ENCODE measurements at places on chromosomes 7 and 10.

DNA sequence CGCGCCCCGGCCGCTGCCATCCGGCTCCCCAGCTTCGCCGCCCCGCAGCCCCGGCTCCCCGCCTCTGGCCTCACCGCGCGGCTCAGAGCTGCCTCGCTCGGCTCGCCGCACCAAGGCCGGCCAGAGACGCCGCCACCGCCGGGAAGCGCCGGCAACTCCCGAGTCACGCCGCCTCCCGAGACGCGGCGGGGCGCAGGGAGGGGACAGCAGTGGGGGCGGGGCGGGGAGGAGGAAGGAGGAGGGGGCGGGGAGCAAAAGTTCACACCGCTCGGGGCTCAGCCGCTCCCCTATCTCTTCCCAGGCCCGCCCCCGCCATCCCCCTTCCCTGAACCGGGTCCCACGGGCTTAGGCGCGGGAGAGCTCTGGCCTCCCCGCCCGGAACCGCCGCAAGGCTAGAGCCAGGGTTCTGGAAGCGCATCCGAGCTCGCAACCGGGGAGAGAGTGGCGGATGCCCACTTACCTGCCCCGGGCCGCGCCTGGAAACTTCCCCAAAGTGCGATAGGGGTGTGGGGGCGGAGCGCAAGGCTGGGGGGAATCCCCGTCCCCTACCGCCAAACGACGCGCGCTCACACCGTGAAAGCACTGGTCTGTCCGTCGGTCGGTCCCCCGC, 1.0 kb downstream of the CHST15 start:
- no peak for DNase-seq

DNA sequence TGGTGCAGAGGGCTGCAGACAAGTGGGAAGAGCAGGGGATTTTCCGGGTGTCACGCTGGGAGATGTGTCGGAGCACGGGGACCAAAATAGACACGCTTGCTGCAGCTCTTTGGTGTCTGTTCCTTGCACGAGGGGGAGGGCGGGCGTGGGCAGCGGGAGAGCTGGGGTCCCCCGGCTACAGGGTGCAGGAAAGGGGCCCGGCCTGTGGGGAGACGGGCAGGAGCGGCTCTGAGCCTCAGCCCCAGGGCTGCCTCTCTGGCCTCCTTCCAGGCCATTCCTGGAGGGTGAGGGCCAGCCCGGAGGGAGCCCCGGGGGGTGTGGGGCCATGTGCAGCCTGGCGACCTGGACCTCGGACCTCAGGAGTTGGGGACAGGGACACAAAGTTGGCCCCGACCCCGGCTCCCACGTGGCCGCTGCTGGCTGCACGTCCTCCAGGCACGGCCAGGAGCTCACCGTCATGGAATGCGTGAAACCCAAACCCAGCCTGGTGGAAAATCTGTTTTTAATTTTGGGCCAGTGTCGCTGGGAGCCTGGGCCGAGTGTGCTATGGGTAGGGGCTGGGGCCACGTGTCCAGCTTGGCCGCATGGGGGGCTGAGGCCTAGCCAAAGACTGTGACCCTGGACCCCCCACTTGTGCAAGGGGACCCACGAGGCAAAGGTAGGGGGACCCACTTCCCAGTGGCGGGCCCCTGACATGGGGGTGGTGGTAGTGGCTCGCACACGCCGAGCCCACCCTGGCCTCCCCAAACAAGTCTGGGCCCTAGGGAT, 6.6 kb downstream of the TTYH3 start:
- no peak for DNase-seq

- DNase-seq: no peak
Observed at GRCh38 chr10:125165584-125166573, 5.5 kb upstream of the CTBP2 start.

DNA sequence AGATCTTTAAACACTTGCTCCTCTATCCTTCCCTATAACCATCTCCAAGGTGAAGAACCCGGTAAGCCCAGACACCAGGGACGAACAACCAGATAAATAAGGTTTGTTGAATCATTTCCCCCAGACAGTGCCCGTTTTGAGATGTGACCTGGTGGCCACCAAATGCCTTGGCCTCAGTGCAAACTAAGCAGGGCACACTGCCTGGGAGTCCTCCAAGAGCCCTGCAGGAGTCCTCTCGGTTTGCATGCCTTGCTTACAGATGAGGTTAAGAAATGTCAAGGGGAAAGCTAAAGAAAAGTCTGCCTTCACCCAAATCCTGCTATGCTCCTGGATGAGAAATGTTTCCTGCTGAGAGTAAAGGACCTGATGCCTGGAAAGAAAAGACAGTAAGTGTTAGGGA, 31.6 kb downstream of the SLIT1 start:
- no peak for DNase-seq

- no peak for DNase-seq
Observed at GRCh38 chr10:60444494-60445064, 54.9 kb upstream of the ANK3 start.

DNA sequence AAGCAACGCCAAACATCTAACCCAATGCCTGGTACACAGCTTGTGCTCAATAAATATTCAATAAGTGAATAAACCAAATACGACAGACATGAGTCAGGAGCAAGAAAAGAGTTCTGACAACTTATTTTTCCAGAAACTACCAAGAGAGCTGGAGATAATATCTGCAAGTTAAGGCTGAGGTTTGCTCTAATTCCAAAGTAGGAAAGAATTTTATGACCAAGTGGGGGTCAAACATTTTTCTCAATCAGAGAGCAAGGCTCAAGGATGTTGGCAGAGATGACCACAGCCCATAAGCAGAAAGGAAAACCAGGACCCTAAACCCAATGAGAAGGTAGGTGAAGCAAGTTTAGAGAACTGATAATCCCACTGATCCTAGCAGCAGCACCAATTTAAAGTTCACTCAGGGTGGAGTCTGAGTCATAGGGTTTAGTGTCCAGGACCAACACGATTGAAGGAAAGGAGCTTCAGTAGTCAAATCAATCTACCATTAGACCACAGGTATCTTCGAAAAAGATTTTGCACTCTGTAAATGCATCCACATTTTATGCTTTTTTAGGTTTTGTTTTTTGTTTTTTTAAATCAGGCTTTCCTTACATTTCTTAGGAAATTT, 49.3 kb upstream of the KCNIP2 start:
- DNase-seq: no peak

DNA sequence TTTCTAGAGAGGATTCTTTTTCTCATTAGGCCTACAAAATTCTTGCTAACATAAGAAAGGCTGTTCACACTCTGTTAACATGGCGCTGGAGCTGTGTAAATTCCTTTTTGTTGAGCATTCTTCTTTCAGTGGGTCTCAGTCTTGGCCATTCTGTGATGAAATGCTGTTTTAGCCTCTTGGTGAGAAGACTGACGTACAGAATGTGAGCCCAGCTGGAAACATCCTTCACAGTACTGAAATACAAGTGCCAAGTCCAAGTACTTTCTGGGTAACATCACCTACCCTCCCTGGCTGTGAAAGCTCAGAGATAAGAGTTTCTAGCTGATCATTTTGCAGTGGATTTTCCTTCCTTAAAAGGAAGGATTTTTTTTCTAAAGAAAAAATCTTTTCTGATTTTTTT, 231.8 kb downstream of the AHR start:
- DNase-seq: no peak

GRCh38 chr10:110610308-110610774, 33.8 kb upstream of the RBM20 start:
- DNase-seq: peak; percentile 11

GRCh38 chr7:48426966-48427555, 255.8 kb downstream of the ABCA13 start:
- no peak for DNase-seq

GRCh38 chr10:42936580-42936979, 140.3 kb upstream of the RET start:
- DNase-seq: no peak

DNA sequence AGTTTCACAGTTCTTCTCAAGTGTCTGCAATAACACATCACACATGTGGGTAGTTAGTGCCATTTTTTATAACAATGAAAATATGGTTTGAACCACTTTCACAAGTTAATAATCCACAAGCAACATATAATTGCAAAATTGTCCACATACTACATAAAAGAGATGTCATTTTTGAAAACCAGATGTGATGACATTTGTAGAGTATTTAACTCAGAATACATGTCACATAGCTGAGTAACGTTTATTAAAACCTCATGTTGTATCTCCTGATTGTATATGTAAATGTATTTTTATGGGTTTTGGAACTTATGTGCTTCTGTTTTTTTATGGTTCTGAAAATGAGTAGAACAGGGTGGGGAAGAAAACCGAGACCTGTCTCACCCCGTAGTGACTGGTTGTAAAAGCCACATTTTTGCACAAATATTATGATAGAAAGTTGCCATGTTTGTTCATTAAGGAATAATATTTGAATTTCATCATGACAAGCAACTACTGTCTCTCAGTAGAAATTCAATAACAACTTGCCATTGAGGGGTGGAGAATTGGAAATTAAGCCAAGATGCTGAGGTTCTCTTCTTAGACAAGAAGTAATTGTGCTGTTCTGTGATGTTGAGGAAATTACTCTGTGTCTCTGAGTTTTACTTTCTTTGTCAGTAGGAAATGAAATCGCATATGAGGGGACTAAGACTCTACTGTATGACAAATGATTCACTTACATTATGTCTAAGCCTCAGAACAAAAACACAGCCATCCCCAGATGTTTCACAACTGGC, 29.2 kb upstream of the EGFR start:
- no peak for DNase-seq

GRCh38 chr7:132425942-132426341, 150.3 kb downstream of the PLXNA4 start:
- no peak for DNase-seq

DNA sequence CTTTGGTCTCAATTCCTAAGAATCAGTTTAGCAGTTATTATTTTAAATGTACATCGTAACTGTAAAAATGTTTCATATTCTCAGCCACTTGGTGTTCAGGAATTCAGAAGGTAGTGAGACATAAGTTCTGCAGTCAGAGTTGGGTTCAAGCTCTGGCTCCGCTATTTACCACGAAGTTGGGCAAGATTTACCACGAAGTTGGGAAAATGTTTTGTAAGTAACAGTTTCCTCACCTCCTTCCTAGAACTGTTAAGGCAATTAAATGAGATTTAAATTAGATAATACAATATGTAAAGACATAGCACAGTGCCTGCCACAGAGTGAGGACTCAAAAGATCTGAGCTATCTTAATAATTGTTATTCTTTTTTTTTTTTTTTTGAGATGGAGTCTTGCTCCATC, 16.3 kb upstream of the ABLIM1 start:
- no peak for DNase-seq

DNA sequence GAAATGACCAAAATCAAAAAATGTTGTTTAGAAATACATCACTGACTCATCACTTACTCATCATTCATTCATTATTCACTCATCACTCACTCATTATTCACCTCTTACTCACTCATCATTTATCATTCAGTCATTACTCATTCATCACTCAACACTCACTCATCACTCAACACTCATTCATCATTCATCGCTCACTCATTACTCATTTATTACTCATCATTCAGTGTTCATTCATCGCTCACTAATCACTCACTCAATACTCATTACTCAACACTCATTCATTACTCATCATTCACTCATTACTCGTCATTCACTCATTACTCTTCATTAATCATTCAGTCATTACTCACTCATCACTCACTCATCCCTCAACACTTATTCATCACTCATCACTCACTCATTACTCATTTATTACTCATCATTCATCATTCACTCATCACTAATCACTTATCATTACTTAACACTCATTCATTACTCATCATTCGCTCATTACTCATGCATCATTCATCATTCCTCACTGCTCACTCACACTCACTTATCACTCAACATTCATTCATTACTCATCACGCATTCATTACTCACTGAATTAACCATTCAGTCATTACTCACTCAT, 238.5 kb downstream of the ADARB2 start:
- no peak for DNase-seq

DNA sequence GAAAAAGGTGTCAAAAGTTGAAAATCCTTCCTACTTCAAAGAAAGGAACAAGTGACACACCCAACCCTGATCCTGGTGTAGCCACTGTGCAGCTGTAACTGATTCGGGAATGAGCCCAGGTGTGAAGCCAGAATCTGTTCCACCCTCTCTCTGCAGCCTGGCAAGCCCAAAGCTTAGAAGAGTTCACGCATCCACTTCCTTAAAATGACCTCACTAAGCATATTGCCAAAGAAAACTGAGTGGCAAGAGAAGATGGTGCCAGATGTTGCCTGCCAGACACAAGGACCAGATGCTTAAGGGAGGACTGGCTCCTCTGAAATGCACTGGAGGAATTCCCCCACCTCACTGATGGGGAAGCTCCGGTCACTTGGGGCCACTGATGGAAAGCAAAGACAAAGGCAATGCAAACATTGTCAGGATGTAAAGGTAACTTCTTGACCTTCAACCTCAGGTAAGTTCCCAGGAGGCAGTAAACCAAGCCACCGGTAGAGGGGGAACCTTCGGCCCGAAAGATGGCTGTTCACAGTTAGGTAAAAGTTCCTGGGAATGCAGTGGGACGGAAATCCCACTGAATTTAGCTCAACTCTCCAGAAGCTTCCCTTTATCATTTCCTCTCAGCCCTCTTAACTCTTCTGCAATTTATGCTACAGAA, 554.9 kb downstream of the KCNMA1 start:
- DNase-seq: no peak

GRCh38 chr7:135886345-135887132, 90.6 kb downstream of the MTPN start:
- DNase-seq: no peak

DNA sequence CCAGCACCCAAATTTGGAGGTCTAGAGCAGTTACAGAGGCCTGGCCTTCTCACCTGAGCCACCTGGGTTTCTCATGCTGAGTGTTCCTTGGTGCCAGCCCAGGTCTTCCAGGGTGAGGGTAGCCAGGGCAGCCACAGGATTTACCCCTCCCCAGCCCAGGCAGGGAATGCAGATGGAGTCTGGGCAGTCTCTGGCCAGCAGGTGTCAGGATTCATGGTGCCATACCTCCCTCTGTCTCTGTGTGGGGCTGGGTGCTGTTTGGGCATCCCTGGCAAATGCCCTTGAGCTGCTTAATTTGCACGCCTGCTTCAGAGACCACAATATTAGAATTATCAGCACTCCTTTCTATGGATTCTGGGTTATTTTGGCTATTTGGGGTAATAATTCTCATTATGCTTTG, 246.7 kb downstream of the GFRA1 start:
- no peak for DNase-seq
